Activated CD8-positive, alpha-beta memory T cell treated with anti-CD3 and anti-CD28 coated beads for 1 hour (primary cell): ENCODE measurements at places on chromosomes 12 and 14.

DNA sequence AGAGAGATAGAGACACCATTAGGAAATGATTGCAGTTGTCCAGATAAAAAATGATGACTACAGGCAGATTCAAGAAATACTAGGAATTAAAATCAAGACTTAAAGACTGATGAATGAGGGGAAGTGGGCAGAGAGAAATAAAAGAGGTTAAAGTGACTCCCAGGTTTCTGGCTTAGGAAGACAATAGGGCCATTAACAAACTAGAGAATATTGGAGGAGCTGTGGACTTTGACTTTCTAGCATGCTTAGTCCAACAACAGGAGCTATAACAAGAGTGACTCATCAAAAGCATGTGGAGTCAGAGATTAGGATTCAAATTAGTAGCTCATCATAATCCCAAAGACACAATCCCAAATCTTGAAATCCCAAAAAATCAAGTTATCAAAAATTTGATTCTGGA, 101.5 kb downstream of the BMP4 start:
- no peak for DNase-seq

DNA sequence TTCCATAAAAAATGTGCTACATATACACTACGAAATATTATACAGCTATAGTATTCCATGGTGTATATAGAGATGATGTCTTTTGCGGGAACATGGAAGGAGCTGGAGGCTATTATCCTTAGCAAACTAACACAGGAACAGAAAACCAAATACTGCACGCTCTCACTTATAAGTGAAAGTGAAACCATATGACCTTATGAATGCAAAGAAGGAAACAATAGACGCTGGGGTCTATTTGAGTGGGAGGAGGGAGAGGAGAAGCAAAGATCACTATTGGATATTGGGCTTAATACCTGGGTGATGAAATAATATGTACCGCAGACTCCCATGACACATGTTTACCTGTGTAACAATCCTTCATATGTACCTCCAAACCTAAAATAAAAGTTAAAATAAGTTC, 142.8 kb downstream of the LRFN5 start:
- no peak for DNase-seq

DNA sequence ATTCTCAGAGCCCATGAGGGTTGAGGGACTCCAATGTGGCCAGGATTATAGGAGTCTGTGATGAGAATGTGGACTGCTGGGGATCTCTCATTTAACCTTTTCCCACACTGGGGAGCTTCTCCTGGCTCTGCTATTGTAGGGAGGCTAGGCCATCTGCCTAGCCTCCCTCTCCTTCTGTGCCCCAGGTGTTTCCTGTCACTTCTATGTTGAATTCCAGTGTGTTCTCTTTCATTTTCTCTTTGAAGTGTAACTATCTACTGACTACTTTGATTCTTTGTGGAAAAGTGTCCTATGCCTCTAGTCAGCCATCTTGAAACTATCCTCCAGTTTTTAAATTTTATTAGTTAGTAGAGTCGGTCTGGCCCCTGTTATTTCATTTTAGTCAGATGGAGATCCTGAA, 53.4 kb upstream of the ABCD2 start:
- DNase-seq, result no peak

- no peak for DNase-seq
Observed at GRCh38 chr12:111194703-111195051, 174.2 kb downstream of the PHETA1 start.

DNA sequence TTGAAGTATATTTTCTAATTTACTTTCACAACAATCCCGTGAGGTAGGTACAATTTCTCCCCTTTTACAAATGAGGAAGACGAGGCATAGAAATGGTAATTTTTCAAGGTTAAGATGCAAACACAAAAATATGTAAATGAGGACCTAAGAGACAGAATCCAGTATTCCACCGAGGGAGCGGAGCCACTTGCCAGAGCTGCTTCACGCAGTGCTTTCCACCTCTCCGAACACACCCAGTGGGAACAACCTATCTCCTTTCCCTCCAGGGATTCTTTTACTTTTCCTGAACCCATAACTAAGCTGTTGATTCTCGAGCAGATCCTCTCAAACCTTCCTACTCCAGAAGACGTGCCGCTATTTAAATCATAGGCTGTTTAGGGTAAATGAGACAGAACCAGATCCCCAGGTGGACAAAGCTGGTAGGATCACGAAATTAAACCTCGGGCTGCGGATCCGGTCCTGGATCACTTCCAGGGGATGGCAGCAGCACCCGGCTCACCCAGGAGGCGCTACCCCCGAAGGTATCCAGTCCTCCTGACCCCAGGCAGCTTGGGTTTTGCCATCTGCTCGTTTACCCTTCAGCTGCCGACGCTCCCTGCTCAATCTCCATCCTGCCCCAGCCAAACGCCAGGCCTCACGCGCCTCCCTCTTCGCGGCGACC, 1.5 kb downstream of the DDHD1 start:
- peak; percentile 5 for DNase-seq

DNA sequence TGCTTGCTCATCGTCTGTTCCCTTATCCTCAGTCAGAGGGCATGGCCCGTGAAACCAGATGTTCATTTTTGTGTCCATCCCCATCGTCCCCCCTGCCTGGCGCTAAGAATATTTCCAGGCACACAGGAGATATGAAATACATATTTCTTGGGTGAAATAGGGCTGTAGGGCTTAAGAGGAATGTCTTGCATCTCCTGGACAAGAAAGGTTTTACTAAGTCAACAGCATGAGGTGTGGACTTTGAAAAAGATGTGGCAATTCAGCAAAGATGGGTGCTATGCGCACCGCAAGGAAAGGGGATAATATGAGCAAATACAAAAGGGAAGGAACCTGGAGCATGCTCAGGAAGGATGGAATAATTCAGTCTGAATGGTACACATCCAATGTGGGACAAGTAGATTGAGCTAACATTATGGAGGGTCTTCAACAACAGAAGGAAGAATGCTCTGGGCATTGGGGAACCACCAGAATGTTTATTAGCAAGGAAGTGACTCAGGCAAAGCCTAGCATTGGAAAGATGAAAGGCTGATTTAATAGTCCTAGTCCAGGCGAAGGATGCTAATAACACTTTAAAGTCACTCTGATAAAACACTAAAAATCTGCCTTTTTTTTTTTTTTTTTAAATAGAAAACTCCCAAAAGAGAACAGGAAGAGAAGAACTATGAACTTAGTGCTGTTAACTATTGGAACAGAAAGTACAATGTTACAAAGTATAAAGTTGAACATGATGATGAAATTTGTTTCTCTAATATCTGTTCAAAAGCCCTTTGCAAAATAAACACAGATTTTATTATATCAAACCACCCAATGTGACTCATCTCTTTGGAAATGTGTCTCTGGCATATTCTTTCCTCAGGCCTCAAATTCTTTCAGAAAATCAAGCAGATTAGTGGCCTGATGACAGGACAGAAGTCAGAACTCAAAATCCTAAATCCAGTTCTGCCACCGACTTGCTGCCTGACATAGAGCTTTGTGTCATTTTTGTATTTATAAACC, 449.5 kb downstream of the BCAT1 start:
- DNase-seq, result no peak

- no peak for DNase-seq
Observed at GRCh38 chr12:49294086-49294803, 702 bp upstream of the PRPH start.

DNA sequence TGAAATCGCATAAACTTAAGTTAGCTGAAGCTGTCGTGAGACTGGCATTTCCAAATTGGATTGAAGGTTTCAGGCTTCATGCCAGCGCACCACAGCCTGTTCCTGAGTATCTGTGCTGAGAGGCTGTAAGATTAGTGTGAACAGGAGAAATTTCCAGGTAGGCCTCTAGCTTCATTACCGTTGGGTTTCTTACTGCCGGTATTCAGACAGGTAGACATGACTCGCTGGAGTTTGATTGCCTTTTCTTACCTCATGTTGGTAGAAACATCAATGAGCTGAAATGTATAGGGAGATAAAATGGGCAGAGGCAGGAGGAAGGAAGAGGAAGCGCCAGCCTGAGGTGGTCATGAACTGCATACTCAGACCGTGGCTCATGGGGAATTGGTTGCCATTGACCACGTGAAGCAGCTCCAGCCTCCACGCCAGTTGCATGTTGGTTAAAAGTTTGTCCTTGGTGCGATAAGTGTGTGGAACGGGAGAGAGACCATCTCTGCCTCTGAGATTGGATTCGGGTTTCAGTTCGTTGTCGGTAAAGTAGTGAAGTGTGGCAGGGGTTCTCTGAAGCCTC, 42.3 kb upstream of the MMP17 start:
- no peak for DNase-seq

GRCh38 chr14:46769292-46769691, 117.7 kb upstream of the RPL10L start:
- no peak for DNase-seq
